Germinal center (tissue), 1 donor: ENCODE measurements at places on chromosomes 12 and 14.

GRCh38 chr12:120292411-120292660, 633 bp upstream of the RNU4-2 start:
- no peak for DNase-seq

DNA sequence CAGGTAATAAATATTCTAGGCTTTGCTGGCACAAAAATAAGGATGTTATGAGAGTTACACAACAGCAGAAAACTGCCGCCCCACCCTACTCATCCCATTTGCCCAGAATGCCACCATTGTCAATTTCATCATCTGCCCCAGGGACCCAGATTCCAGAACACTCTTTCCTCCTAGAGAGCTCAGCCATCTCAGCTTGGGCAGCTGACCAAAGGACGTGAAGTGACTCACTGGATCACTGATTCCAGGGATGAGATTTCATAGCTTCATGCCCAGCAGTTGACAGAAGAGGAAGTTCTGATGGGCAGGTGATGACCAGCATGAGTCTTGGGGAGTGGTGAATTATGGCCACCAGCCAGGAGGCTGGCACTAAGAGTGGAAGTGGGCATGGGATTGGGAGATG, 450.3 kb downstream of the RMST start:
- no peak for DNase-seq

DNA sequence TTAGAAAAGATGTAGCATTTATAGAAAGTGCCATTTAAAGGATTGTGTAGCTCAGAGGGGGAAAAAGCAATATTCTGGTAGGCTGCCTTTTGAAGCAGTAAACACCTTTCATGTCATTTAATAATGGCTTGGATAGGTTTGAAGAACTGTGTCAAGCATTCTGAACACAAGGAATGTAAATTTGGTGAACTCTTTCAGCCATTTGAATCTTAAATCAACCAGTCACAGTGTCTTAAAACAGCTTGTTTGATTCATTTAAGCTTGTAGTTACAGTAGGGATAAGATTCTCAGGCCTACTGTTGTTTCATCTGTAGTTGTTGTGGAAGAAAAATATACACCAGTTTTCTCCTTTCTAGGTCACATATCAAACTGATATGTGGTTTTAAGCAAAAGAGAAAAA, 299.4 kb upstream of the NOVA1 start:
- DNase-seq = no peak

GRCh38 chr14:95597784-95598211, 62.9 kb downstream of the GLRX5 start:
- peak; percentile 43 for DNase-seq

DNA sequence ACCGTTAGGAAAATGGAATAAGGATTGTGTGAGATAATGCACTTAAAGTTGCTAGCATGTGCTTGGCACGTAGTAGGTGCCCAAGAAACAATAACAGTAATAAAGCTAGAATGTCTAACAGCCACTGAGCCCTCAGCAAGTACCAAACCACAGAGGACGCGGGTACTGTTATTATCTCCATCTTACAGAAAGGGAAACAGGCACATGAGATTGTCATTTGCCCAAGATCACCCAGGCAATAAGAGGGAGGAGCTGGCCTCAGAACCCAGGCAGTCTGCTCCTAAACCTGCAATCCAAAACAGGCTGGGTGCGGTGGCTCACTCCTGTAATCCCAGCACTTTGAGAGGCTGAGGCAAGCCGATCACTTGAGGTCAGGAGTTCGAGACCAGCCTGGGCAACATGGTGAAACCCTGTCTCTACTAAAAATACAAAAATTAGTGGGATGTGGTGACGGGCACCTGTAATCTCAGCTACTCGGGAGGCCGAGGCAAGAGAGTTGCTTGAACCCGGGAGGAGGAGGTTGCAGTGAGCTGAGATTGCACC, 5.1 kb upstream of the SDS start:
- DNase-seq = no peak

DNA sequence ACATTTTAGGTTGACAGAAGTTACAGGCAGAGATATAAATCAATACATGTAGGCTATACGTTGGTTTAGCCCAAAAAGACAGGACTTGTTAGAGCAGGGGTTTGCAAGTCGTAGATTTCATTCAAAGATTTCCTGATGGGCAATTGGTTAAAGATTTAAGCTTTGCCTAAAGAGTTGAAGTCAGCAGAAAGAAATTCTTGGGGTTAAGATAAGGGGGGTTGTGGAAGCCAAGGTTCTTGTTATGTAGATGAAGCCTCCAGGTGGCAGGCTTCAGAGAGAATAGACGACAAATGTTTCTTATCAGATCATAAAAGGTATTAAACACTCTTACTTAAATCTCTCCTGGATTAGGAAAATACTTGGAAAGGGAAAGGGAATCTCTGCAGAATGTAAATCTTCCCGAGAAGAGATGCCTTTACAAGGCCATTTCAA, 510.8 kb downstream of the TMTC2 start:
- no peak for DNase-seq

- DNase-seq = no peak
Observed at GRCh38 chr12:52839436-52840105, 5.5 kb upstream of the KRT79 start.

DNA sequence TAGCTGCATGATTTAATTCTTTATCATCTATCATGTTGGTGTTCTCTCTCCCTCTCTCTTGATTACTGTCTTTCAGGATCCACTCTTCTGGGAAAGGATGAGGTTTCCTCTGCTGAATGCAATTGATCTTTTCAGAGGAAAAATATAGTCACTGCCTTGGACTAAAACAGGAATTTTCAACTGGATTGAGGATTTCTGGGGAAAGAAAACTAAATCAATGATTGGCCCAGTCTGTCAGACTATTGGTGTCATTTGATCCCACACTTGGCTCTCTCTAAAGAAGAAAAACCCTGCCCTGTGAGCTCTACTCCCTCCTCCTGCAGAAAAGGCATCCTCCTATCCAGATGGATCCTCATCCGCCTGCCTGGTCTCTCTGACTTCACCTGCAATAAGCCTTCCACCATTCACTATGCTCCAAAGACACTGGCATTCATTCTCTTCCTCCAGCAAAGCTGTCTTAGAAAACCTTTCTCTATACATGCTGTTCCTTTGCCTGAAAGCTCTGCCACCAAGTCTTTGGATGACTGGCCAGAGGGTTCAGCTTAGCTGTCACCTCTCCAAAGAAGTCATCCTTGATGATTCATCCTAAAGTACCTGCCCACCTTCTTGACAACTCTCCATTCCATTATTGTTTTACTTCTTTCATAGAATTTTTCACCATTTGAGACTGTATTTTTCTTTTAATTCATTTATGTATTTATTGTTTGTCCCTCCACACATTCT, 127.7 kb upstream of the CAND1 start:
- no peak for DNase-seq

GRCh38 chr14:39884091-39884490, 451.9 kb upstream of the FBXO33 start:
- DNase-seq = no peak
